ENCODE measurements at places on chromosomes 4 and X.

DNA sequence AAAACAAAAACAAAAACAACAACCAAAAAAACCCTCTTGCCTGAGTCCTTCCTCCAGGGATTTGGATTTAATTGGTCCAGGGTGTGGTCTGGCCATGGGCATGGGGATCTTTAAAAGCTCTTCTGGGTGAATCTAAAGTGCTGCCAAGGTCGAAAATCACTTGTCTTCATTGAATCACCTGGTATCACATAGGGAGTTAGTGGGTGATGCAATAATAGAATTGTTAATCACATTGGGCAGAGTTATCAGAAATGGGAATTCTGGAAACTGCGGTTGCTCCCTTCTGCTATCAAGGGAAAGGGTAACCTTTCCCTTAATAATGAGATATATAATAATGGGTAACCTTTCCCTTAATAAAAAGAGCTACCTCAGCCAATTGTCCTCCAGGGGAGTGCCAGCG, 267.9 kb upstream of the KLF3 start:
- no peak for DNase-seq

DNA sequence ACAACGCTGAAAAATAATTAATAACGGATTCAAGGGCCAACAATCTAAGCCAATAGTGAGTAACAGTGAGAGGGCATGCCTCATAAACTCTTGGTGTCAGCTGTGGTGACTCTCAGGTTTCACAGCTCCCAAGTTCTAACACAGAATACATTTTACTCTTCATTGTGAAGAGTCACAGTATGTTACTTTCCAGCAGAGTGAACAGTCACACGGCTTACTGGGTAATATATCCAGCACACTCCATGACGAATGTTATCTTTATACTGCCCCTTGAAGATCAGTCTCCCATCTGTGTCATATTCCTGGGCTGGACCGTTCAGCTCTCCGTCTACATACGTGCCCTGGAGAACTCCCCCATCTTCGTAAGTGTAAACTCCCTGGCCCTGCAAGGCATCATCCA, 23.1 kb downstream of the SETD7 start:
- DNase-seq, result no peak

- DNase-seq, result no peak
Measured at GRCh38 chr4:166501941-166502382, 628.9 kb downstream of the TLL1 start.

DNA sequence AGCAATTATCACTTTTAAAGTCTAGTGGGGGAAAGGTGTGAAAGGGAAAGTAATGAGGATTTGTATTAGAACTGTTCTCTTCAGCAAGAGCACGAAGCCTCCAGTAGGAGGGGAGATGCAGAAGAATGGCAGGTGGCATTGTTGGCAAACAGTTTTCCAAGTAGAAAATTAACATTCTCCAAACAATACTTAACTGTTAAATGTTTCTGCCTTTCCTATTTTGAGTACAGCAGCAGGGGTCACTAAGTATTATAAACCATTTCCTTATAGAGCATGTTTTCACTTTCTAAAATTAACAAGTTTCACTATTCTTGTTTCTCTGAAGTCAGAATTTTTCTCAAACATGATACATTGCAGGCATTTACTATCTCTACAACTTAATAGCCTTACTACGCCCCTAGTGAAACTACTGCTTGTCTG, 58.7 kb downstream of the LEF1 start:
- no peak for DNase-seq

DNA sequence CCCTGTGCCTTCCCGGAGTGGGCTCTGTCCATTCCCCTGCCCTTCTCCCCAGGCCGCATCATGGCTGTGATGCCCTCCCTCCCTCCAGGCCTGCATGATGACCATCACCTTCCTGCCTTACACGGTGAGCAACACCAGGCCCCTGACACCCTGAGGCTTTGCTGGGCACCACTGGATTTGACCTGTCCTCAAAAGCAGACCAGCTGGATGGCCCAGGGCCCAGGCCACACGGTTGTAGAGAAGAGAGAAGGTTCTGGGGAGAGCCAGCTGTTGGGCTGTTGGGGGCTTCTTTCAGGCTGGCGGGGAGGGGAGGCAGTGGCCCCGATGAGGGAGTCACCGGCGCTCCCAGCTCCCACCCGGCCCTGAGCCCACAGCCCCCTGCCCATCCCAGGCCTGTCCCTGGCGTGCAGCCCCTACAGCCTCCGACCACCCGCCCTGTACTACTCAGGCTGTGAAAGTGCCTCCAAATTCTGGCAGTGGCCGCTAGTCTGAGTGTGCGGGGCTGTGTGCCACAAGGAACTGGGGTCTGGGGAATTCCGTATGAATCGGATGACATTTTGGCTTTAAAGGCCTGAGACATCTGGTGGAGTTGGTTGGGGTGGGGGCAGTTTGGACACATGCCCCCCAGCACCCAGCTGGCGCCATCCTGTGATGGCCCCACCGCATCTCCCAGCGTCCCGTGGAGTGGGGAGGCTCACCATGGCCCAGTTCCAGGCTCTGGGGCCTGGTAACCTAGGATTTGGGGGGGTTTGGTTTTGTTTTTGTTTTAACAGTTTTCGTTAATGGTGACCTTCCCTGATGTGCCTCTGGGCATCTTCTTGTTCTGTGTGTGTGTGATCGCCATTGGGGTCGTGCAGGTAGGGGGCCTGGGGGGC, 19.6 kb downstream of the TMEM175 start:
- no peak for DNase-seq

GRCh38 chr4:41822325-41822724, 73.8 kb upstream of the PHOX2B start:
- DNase-seq, result no peak

DNA sequence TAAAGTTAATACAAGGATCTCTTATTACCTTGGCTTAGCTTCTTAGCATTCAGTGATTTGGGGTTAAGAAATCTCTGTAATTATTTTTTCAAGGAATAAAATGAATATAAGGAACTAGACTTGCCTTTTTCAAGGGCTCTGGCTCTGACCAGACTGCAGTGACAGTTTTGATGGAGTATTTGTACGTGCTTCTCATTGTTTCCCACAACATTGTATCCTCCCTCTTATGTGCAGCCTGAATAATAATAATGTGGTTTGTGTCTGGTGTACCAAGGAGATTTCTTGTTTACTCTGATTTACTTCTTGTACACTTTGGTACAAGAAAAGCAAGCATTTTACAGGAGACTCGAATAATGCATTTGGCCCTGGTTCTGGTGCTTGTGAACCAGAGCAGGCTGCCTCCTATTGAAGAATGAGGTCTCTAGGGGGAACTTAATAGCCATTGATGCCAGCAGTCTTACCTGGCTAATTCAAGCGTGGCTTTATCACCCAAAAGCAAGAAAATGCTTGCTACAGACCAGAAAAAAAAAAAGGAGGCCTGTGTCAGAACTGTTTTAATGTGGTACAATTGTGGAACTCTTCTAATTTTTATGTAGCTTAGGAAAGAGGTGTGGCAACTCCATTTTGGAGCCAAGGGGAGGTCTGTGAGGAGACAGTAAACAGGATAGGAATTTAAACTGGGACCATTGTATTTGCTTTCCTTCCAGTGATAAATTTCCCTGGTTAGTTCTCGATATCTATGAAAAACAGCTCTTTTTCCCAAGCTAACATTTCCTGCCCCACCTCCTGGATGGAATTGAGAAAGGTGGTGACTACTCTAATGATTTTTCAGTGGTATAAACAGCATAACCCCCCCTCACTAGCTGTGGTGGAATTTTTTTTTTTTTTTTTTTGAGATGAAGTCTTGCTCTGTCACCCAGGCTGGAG, 5.6 kb downstream of the OTC start:
- no peak for DNase-seq

GRCh38 chr4:138555584-138555983, 313.4 kb upstream of the SLC7A11 start:
- no peak for DNase-seq

DNA sequence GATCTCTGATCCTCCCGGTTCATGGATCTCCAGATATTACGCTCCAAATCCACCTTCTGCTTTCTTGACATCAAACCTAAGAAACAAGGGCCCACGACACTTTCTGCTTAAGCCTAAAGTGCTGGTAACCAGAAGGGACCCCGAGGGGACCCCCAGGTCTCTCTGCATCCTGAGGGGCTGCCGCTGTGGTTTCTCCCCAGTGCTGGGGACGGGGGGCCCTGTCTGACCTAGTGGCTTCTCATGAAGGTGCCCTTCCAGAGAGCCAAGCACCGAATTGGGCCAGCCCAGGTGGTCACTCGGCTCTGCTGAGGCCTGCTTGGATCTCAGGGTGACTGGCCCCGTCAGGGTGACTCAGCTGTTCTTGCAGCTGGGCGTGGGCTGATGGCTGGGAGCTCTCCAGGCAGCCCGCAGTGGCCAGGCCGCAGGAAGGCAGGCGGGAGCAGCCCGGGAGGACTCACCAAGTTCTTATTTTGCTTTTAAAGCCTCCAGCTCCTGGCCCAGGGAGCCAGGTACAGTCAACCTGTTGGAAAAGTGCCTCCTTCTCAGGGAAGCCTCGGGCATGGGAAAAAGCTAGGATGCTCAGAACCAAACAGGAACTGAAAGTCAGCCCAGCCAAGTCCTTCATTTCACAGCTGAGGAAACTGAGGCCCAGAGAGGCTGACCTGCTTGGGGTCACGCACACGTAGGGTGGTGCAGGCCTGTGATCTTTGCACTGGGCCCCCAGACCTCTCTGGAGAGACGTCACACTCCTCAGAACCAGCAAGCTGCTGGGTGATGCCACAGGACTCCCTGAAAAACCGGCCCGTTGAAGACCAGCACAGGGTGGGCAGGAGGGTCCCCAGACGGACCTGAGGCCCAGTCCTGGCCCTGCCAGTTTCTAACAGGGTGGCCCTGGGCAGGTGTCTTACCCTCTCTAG, 16.7 kb downstream of the BLOC1S4 start:
- DNase-seq, result no peak

DNA sequence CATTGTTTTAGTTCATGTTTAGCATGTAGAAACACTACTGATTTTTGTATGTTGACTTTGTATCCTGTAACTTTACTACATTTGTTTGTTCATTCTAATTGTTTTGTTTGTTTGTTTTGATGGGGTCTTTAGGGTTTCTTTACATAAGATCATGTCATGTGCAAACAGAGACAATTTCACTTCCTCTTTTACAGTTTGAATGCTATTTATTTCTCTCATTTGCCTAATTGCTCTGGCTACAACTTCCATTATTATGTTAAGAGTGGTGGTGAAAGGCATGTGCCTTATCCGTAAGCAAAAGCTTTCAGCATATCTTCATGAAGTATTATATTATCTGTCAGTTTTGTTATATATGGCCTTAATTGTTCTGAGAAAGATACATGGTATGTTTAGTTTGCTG, 571.1 kb downstream of the PCDH7 start:
- DNase-seq, result no peak

- no peak for DNase-seq
Measured at GRCh38 chr4:11489453-11490083, 60.9 kb upstream of the HS3ST1 start.

GRCh38 chrX:150159537-150159936, 203.6 kb upstream of the MAMLD1 start:
- no peak for DNase-seq

DNA sequence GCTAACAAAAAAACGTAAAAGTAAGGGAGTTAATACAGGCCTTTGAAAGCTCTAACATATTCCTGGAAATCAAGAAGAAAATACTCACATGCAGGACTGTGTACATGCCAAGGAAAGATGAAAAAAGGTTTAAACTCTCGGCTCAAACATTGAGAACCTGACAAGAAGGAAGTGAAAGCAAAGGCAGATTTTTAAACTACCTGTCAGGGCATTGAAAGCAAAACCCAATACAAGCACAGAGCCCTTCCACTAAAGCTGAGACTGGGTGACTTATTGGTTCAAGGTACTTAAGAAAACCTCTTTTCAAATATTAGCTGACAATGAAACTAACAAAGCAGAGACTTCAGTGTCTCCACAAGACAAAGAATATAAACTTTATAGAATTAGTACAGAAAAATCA, 313.0 kb upstream of the GRID2 start:
- DNase-seq, result no peak

DNA sequence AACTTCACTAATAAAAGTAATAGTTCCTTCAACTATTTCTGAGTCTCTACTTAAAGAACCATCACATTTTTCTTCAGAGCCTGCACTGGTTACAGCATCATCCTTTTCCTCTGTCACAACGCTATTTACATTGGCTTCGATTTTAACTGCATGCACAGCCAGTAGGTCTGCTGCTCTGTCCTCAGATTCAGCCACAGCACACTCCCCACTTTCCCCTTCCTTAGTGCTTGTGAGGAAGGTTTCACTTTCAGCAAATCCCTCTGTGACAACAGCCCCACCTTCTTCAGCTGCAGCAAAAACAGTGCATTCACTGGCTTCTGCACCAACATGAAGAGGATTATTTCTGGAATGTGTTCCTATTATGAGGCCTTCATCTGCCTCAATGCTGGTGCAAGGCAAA, 25.7 kb downstream of the BOD1L1 start:
- no peak for DNase-seq

GRCh38 chr4:56050625-56051024, 101.9 kb downstream of the CEP135 start:
- no peak for DNase-seq

- no peak for DNase-seq
Measured at GRCh38 chrX:48694776-48695533, 1.6 kb upstream of the SUV39H1 start.

DNA sequence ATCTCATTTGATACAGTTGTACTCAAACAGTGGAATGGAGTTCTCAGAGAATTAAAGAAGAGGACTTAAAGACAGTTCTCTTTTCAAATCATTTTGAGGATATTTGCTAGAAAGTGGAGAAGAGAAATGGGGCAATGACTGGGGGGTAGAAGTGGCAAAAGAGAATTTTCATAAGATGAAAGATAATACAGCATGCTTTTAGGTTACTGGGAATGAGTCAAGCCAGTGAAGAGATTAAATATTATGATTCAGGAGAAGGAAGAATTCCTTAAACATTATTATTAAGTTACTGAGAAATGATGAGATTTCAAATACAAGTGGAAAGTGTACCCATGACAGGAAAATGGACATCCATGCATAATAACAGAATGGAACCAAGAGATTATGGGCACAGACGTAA, 219.0 kb upstream of the DKK2 start:
- DNase-seq, result no peak

DNA sequence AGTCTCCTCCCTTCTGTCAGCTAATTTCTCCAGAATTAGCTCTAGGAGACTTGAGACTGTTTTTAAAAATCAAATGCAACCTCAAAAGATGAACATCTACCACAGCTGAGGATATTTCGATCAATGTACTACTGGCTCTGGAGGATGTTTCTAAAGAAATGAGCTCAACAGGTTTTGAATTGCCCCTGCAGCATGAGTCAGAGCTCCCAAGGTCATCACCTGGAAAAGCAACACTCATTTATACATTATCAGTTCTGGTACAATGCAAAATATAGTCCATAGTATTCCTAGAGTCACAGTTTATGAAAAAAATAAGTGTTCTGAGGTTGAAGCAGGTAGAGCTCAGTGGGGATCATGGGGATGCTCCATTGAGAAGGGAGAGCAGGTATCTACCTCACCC, 50.8 kb upstream of the MCF2 start:
- DNase-seq, result no peak

DNA sequence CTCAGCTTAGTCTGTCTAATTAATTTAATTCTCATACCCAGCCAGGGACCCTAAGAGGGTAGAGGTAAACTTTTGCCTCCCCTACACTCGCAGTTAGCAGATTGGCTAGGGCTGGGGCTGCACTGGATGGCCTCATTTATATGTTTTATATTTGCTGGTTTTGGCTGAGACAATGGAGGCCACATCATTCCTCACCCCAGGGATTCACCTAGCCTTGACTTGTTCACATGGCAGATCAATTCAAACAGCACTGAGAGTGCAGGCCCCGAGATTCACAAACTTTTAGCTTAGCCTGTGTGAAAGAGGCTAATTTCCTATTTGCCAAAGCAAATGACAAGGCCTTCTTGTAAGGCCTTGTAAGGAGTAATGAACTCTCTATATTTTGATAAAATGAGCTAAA, 844.4 kb downstream of the ARAP2 start:
- DNase-seq, result no peak

GRCh38 chr4:113325876-113326615, 276.6 kb downstream of the ANK2 start:
- DNase-seq, result no peak

Measured in stimulated activated CD8-positive, alpha-beta memory T cell treated with anti-CD3 and anti-CD28 coated beads, Interleukin-12 subunit alpha, Interleukin-12 subunit beta, amount 100 ng/mL, for 4 hours (primary cell).